ENCODE measurements at places on chromosomes 5 and 9.

DNA sequence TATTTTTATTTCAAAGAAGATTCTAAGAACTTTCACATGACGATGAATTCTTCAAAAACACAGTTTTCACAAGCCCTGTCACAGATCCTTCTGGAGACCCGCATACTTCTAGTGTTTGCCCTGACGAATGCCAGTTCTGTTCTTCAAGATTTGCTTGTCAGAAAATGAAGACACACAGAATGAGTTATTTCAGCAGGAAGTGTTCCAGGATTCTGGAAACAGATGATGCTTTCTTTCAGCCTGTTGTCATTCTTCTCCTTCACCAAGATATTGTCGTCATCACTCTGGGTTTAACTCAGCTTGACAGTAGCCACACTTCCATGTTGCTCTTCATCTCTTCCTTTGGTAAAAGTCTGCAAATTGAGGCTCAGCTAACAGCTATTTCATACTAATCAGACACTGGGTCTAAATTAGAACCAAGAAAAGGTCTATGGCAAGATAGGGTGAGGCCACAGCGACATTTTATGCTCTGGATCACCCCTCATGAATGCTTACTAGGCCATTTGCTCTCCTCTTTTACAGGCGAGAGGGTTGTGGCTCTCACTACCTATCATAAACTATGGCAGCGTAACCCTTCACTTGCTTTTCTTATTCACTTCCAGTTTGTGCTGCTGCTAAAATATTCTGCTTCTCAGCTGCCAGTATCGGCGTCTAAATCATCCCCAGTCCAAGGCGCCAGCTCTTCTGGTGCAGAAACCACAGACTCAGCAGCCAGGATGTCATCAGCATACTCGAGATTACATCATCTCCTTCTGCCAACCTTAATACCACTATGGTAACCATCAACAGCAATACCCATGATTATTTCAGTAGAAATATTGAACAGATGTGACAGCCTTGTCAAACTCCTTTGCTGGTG lies 159.6 kb upstream of the TBCA start:
- DNase-seq = no peak

DNA sequence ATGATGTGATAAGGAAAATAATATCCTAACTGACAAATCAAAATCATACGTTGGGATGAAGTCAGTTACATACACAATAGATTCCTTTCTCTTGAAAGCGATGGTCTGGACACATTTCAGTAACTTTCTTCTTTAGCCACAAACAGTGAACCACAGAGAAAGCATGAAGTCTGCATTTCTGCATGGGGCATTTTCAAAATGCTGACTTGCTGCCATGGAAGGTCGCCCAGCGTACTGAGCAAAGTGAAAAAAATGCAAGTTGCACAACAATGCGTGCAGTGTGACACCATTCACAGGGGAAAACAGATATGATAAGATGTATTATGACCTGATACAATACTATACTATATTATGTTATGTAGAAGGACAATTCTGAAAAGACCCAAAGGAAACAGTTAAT lies 146.3 kb downstream of the SNX18 start:
- no peak for DNase-seq

GRCh38 chr5:110179321-110179720 lies 489.6 kb downstream of the MAN2A1 start:
- no peak for DNase-seq

GRCh38 chr5:92676215-92677165 lies 904.5 kb downstream of the NR2F1-AS1 start:
- no peak for DNase-seq

DNA sequence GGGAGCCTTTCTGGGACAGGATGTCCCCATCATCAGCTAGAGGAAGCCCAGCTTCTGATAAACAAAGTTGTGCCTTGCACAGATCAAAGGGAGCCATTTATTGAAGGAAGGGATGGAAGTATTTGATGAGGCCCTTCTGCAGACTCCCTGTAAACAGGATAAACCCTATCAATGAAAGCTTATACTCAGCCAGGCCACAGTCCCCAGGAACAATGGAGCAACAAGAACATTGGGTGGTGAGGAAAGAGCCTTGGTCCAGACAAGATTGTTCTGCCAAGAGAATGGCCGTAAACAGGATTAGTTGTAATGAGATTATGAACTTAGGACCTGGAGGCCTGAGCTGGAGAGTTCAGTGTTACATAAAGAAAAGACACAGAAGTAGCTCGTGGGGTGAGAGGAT lies 40.5 kb upstream of the LIFR start:
- no peak for DNase-seq

GRCh38 chr5:40679913-40680681 lies at the start of gene PTGER4:
TSS of gene PTGER4 (plus strand) at chr5:40679915. CDS start at chr5:40680994, 1,079 bp downstream.
- DNase-seq = no peak

- DNase-seq = no peak
Observed at GRCh38 chr9:38682713-38683112, 37.2 kb downstream of the FAM240B start.

GRCh38 chr9:87216036-87216435 lies 268.7 kb upstream of the GAS1 start:
- DNase-seq = no peak

GRCh38 chr5:15516486-15516885 lies 16.5 kb downstream of the FBXL7 start:
- no peak for DNase-seq

- no peak for DNase-seq
Observed at GRCh38 chr5:1056611-1057484, 48.2 kb downstream of the NKD2 start.

GRCh38 chr5:68377733-68378132 lies 162.2 kb downstream of the PIK3R1 start:
- DNase-seq = no peak

DNA sequence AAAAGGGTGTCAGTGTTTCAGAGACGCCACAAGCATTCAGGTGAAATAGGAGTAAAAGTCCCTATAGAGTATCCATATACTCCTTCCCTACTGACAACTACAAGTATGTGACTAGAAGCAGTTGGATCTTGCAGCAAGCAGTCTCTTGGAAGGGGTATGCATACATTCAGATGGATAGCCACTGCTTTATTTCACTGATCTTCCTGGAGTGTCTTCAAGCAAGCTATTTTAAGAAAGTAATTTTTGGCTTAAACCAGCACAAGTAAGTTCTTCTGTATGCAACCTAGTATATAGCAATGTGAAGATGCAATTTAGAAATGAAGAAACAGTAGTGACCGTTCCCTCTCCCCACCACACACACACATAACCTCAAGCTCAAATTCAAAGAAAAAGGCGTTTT lies 446.8 kb upstream of the CDH18 start:
- no peak for DNase-seq

GRCh38 chr9:76374783-76375559 lies 19.3 kb downstream of the RFK start:
- no peak for DNase-seq

GRCh38 chr9:136621019-136621733 lies 41.5 kb upstream of the EGFL7 start:
- no peak for DNase-seq

DNA sequence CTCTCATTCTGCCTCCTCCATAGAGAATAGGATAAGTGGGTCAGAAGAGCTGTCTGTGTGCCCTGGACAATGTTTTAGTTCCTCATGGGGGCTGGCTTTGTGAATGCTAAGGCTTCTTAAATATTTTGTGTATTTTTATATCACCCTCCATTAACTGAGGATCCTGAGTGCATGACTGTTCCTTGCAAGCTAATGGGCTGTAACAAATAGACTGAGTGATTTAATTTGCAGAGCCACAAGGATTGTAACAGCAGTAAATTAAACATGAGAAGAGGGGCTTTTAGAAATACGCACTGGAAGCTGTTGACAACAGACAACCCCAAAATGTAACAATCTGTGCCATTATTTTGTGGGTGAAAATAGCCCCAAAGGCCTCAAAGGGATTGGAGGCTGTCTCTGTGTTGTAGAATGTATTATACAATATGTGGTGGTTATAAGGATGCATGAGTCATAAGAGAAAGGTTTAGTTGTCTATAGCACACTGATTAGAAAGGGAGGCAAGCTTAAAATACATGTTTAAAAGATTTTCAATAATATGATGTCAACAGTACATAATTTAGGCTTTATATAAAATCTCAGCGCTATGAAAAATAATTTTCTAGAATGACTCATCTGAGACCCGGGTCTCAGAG lies 152.7 kb upstream of the ACTBL2 start:
- no peak for DNase-seq

GRCh38 chr9:105405514-105406131 lies 42.2 kb upstream of the FSD1L start:
- DNase-seq = peak; percentile 38

DNA sequence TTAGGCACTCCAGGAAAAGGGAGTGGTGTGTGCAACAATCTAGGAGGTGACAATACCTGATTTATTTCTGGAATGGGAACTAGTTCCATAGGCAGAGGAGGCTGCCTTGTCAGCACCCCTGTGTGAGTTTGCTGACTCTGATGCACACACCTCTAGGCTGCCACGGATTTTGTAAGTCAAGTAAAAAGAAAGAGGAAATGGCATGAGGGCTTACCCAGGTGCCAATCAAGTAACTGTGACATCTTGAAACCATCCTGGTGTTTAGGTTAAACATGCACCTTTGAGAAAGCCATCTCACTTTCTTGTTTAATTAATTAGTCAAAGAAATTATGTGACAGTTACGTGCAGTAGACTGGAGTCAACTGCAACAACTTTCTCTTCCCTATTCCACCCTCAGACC lies 32.3 kb upstream of the FAM81B start:
- DNase-seq = no peak

DNA sequence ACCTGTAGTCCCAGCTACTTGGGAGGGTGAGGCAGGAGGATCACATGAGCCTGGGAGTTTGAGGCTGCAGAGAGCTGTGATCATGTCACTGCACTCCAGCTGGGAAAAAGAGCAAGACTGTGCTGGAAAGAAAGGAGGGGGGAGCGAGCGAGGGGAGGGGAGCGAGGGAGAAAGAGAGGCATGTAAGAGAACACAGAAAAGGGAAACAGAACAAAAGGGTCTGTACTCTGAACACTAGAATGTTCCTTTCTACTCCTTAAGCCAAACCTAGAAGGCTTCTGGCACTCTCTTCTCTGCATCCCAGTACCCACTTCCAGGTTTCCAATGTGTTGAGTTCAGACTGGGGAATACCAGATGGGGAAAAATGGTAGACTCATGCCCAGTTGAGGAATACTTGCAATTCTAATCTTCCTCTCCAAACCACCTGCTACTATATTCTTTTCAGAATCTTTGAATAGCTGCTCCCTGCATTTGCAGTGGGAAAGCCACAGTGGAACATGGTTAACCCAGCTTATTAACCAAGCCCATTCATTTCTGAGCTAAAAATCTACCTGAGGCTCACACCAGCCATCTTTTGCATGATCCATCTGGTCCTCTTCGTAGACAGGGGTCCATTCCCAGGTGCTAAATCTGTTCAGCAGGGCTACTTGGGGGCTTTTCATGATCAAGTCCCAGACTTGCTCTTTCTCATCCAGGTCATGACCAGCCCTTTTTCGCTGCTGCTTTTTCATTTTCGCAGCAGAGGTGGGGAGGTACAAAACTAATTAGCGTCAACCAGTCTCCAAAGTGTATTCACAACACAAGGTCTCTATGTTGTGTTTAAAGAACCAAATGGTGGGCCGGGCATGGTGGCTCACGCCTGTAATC lies 34.9 kb downstream of the SEMA4D start:
- DNase-seq = peak; percentile 11

GRCh38 chr5:178378527-178379484 lies 146.2 kb upstream of the PHYKPL start:
- peak; percentile 7 for DNase-seq

- DNase-seq = no peak
Observed at GRCh38 chr5:81400375-81400774, 6.4 kb upstream of the ACOT12 start.

- DNase-seq = no peak
Observed at GRCh38 chr9:91207729-91208418, 153.8 kb downstream of the AUH start.

GRCh38 chr5:124232515-124232914 lies 513.9 kb downstream of the ZNF608 start:
- no peak for DNase-seq

- no peak for DNase-seq
Observed at GRCh38 chr9:79524266-79524665, 47.5 kb upstream of the TLE4 start.

- DNase-seq = no peak
Observed at GRCh38 chr9:109723781-109724180, 56.2 kb upstream of the PALM2AKAP2 start.

- peak; percentile 33 for DNase-seq
Observed at GRCh38 chr9:132350861-132351315, 3.9 kb downstream of the SETX start.

DNA sequence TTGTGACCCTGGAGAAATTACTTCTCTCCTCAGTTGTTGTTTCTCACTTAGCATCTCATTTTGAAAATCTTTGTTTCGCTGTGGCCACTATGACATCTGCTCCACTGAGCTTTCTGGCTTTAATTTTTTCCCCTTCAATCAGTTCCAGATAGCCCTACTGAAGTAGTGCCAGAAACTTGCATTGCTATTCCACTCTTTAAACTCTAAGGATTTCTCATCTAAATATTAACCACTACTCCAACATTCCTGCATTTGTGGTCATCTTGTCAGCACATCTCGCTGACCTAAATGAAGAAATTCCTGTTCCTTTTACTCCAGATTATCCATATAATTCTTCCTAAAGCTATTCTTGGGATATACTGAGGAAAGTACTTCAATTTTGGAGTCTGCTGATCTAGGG lies 15.3 kb upstream of the NOL6 start:
- no peak for DNase-seq

DNA sequence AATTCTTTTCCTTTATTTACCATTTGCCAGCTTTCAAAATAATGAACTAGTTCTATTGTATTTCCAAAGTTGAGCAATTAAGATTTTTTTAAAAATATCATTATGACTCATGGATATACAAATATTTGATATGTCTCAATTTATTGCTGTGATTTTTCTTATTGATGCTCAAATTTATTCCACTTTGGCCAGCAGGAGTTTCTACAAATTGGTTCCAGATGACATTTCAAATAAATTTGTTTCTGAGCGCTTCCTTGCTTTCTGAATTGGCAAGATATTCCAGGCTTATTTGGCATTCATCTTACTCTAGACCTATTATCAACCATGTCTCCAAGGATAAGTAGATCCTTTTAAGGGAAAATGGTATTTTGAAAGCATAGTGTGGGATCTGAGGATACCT lies 58.5 kb upstream of the TJP2 start:
- no peak for DNase-seq

- no peak for DNase-seq
Observed at GRCh38 chr5:88657136-88657535, 225.8 kb downstream of the MEF2C start.

- no peak for DNase-seq
Observed at GRCh38 chr5:68215898-68216244, 315 bp downstream of the PIK3R1 start.

Data from activated CD8-positive, alpha-beta memory T cell treated with anti-CD3 and anti-CD28 coated beads, Interleukin-2, amount 50 U/mL, for 4 hours (primary cell).